ENCODE measurements at places on chromosomes 5 and 9. TPM values are rescaled to one million over a fixed set of nuclear protein-coding genes. Genes with fewer than 3 reads are reported as not detected.

The SPAAR gene
- total RNA-seq = 6.5 TPM

The CNTFR gene
- total RNA-seq = 4.6 TPM

The ARID3C gene
- total RNA-seq = not detected

The SLC25A25 gene
- total RNA-seq = 5.4 TPM

The S1PR3 gene
- total RNA-seq = 26.8 TPM

DNA sequence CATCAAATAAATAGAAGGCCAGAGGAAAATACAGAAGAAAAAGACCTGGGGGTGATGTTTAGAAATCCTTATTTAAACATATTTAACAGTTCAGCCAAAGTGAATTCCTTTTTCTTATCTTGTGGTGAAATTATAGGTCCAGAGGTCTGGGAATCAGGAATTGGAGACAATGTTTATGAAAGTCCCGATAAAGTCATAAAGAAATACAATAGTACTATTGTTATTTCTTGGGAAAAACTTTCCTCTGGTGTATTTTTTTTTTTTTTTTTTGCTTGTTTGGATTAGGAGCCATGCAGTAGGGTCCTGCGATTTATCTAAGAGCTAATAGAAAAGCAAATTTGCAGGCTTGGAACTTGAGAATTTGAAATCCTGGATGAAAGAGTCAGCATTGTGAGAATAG, 426 bp downstream of the C7 start:
- H3K36me3 ChIP-seq = no peaks in the 10 kb centered on the region
- peak overlapping the region; percentile 70 for H3K27ac ChIP-seq
- H3K4me3 ChIP-seq = peak overlapping the region; percentile 51
- no peaks in the 10 kb centered on the region for H3K27me3 ChIP-seq
- DNase-seq = no peak
- peaks cover 28% of the 10 kb centered on the region for H3K4me1 ChIP-seq

- peak within 1 kb of the TSS; percentile 59 for H3K4me3 ChIP-seq
- H3K27ac ChIP-seq = no peak within 1 kb of the TSS
- DNase-seq = peak; percentile 16
- H3K4me1 ChIP-seq = peaks cover 15% of the 10 kb centered on the region
Observed at GRCh38 chr5:90558344-90559192, at the start of gene ADGRV1. Gene ADGRV1 (plus strand): TSS chr5:90558797. CDS start chr5:90558896, 99 bp downstream.

GRCh38 chr5:163870441-163870840, 365.0 kb downstream of the MAT2B start:
- no peak for DNase-seq
- no peaks in the 10 kb centered on the region for H3K36me3 ChIP-seq
- no peak overlapping the region for H3K27ac ChIP-seq
- no peaks in the 10 kb centered on the region for H3K4me1 ChIP-seq

- peaks cover 33% of the 10 kb centered on the region for H3K4me1 ChIP-seq
- DNase-seq = peak; percentile 71
- no peaks in the 10 kb centered on the region for H3K36me3 ChIP-seq
- H3K27ac ChIP-seq = peak overlapping the region; percentile 92
Observed at GRCh38 chr5:67268231-67269021, 71.8 kb upstream of the CD180 start.

DNA sequence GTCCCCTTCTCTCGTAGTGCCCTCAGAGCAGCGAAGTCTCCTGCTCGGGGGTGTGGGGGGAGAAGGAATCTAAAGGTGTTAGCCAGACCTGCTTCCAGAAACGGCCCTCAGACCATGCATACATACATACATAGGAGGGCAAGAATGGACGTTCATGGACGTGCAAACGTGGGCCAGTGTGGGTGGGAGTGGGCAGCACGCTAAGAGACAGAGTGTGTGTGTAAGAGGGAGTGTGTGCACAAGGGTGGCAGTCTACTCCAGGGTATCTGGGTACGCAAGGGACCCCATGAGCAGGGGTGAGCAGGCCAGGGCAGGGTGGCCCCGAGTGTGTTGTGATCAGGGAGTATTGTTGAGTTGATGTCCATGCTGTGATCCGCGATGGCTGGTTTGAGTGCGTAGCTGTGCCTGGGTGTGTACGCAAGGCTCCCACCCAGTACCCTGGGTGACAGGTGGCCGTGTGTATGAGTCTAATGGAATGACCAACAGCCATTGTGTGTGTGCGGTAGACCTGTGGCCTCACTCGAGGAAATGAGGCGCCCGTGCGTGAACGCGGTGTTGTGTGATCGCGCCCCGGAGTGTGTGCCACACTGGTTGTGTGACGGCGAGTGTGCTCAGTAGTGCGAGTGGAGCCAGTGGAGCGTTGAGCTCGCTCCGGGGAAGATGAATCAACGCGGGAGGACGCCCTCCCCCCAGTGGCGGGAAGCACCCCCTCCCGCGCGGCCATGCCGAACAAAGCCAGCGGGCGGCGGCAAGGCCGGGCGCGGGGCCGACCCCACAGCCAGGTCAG, 826 bp downstream of the GPRIN1 start:
- peaks cover 54% of the 10 kb centered on the region for H3K27me3 ChIP-seq
- H3K36me3 ChIP-seq = no peaks in the 10 kb centered on the region
- H3K4me1 ChIP-seq = peaks cover 16% of the 10 kb centered on the region
- no peak overlapping the region for H3K27ac ChIP-seq
- H3K4me3 ChIP-seq = peak overlapping the region; percentile 73

GRCh38 chr9:137046088-137046787, at the start of gene NPDC1:
Gene NPDC1 (minus strand): TSS chr9:137046177. CDS start chr9:137045989, 188 bp downstream.
- peaks cover 45% of the 10 kb centered on the region for H3K27me3 ChIP-seq
- H3K27ac ChIP-seq = peak within 1 kb of the TSS; percentile 93
- H3K36me3 ChIP-seq = peaks cover 9% of the 10 kb centered on the region

DNA sequence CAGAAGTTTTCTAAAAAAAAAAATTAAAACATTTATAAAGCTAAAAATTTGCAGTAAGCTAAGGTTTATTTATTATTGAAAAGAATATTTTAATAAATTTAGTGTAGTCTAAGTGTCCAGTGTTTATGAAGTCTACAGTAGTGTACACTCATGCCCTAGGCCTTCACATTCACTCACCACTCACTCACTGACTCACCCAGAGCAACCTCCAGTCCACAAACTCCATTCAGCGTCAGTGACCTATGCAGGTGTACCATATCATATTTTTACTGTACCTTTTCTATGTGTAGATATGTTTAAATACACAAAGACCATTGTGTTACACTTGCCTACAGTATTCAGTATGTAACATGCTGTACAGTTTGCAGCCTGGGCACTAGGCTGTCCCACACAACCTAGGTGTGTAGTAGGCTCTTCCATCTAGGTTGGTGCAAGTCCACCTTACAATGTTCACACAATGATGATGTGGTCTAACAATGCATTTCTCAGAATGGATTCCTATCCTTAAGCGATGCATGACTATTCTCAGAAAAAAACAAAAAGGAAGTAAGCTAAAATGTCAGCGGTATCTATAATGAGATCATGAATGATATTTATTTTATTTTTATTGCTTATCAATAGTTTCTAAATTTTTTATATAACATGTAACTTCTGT, 336.7 kb downstream of the AGTPBP1 start:
- H3K27ac ChIP-seq = no peak overlapping the region
- H3K4me3 ChIP-seq = no peak overlapping the region
- no peaks in the 10 kb centered on the region for H3K27me3 ChIP-seq
- no peak for DNase-seq

DNA sequence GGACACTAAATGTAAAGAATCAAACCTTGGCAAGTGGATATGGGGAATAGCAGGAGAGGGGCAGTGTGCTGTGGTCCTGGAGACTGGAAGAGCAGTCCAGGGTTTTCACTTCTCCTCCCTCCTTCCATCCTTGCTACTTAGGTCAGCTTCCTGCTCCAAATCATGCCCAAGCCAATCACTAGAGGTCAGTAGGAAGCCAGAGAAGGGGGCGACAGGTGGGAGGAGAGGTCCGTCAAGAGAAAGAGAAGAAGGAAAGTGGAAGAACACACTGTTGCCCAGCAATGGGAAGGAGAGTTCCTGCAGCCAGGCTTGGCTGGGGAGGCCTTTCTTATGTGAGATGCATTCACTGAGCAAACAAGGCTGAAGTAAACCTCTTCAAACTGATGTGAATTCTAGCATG, 289.6 kb downstream of the DTWD2 start:
- H3K4me3 ChIP-seq = no peak overlapping the region
- no peak overlapping the region for H3K27ac ChIP-seq
- peaks cover 6% of the 10 kb centered on the region for H3K36me3 ChIP-seq
- no peak for DNase-seq

- no peak for DNase-seq
- H3K27me3 ChIP-seq = no peaks in the 10 kb centered on the region
- H3K27ac ChIP-seq = no peak overlapping the region
- no peak overlapping the region for H3K4me3 ChIP-seq
- H3K36me3 ChIP-seq = no peaks in the 10 kb centered on the region
- H3K4me1 ChIP-seq = peaks cover 10% of the 10 kb centered on the region
Observed at GRCh38 chr5:58235299-58235698, 224.6 kb downstream of the PLK2 start.

DNA sequence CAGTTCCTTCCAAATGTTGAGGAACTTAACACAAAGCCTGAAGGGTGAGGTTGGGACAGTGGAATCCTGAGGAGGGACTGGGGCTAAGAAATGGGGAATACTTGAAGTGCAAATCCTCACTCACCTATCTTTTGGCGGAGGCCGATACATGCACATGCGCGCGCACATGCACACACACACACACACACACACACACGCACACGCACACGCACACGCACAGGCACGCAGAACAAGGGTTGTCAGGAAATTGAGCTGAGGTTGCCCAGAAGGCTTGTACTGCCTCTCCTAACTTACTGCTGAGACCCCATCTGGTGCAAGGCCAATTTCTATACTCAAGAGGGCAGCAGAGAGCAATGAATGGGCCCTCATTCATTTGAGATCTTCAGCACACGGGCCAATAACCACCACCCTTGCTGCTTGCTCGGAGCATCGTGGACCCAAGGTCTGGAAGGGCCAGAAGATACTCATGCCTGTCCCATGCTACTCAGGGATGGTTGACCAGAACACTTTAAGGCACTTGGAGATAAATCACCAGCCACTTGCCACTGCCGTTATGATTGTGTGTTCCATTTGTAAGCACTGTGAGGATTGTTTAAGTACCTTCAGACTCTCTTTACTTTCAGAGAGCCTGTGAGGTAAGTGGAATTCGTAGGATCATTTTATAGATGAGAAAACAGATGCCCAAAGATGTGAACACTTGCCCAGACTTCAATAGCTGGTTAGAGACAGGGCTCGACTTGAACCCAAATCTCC, 21.5 kb downstream of the BTF3 start:
- no peaks in the 10 kb centered on the region for H3K27me3 ChIP-seq
- no peaks in the 10 kb centered on the region for H3K36me3 ChIP-seq
- H3K4me1 ChIP-seq = no peaks in the 10 kb centered on the region
- no peak overlapping the region for H3K4me3 ChIP-seq
- H3K27ac ChIP-seq = no peak overlapping the region

DNA sequence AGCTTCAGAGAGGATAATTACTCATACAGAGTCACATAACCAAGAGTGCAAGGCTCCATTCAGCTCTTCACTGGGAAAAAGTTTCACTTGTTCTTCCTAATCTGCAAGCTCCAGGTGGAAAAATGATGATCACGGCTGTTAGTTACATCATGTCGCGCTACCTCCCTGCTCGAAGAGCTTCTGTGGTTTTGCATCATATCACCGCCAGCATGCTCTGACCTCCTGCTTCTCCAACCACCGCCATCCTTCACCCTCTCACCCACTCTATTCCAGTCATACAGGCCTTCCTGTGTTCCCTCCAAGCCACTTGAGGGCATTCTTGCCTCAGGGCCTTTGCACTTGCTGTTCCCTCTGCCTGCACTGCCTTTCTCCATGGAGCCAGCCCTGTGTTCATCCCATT, 47.1 kb downstream of the COL27A1 start:
- H3K4me3 ChIP-seq = no peak overlapping the region
- no peak for DNase-seq
- H3K36me3 ChIP-seq = no peaks in the 10 kb centered on the region
- no peak overlapping the region for H3K27ac ChIP-seq

GRCh38 chr5:1725641-1726468, 73.8 kb downstream of the MRPL36 start:
- DNase-seq = no peak
- no peak overlapping the region for H3K4me3 ChIP-seq
- H3K27me3 ChIP-seq = peaks cover 81% of the 10 kb centered on the region
- H3K4me1 ChIP-seq = no peaks in the 10 kb centered on the region
- H3K27ac ChIP-seq = no peak overlapping the region

- DNase-seq = no peak
- no peak overlapping the region for H3K27ac ChIP-seq
- H3K27me3 ChIP-seq = peaks cover 14% of the 10 kb centered on the region
- H3K36me3 ChIP-seq = no peaks in the 10 kb centered on the region
Observed at GRCh38 chr5:87751824-87752223, 339.1 kb upstream of the CCNH start.

- DNase-seq = no peak
- H3K27ac ChIP-seq = no peak overlapping the region
- H3K27me3 ChIP-seq = no peaks in the 10 kb centered on the region
- peaks cover 4% of the 10 kb centered on the region for H3K36me3 ChIP-seq
- H3K4me1 ChIP-seq = no peaks in the 10 kb centered on the region
Observed at GRCh38 chr9:77719321-77719720, 71.2 kb upstream of the GNA14 start.

GRCh38 chr5:52743970-52744369, 43.7 kb upstream of the ITGA1 start:
- DNase-seq = no peak
- H3K4me3 ChIP-seq = no peak overlapping the region
- H3K27me3 ChIP-seq = no peaks in the 10 kb centered on the region
- H3K36me3 ChIP-seq = no peaks in the 10 kb centered on the region
- peaks cover 27% of the 10 kb centered on the region for H3K4me1 ChIP-seq
- H3K27ac ChIP-seq = peak overlapping the region; percentile 58
